ENCODE measurements at places on chromosomes 11 and 22.

GRCh38 chr22:38506118-38506962 lies at the start of gene DDX17:
Gene DDX17 (minus strand): TSS chr22:38506311.
- DNase-seq = peak; percentile 97

DNA sequence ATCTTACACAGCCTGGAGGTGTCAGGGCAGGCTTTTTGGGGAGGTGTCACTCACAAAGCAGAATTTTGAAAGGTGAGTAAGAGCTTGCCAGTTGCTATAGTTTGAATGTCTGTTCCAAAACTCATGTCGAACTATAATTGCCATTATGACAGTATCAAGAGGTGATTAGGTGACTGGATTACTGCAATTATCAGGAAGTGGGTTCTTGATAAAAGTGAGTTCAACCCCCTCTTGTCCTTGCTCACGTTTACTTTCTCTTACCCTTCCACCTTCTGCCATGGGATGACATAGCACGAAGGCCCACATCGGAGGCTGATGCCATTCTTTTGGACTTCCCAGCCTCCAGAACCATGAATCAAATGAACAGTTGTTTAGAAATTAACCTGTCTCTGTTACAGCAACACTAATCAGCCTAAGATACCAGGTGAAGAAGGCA lies 4.7 kb upstream of the C11orf86 start:
- no peak for DNase-seq

GRCh38 chr11:69022260-69022659 lies 9.2 kb upstream of the MRGPRF start:
- no peak for DNase-seq

DNA sequence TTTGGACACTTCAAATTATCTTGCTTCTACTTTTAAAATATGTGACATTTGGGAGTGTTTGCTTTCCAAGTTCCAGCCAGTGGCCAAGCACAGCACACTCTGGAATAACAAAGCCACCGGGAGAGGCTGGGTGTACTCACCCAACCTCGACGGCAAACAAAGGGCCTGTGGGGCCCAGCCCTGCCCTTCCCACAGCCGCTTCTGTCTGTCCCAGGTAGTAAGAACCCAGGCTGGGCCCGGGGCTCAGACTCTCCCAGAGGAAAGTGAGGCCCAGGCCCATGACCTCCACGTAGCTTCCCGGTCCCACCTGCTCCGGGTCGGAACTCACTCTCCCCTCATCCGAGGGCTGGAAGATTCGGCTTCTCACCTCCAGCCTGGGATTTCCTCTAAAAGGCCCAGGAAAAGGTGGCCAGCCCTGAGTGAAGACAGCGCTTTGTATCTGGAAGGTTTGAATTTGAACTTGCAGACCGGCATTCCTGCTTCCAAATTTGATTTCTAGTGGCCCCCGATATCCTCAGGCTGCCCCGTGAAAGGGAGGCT lies 93.5 kb downstream of the CELSR1 start:
- DNase-seq = no peak

- no peak for DNase-seq
Measured at GRCh38 chr22:43330178-43331068, 12.7 kb downstream of the SCUBE1 start.

- DNase-seq = no peak
Measured at GRCh38 chr11:113477321-113477720, 2.1 kb upstream of the DRD2 start.

- DNase-seq = no peak
Measured at GRCh38 chr11:73612601-73613140, 14.8 kb upstream of the FAM168A start.

DNA sequence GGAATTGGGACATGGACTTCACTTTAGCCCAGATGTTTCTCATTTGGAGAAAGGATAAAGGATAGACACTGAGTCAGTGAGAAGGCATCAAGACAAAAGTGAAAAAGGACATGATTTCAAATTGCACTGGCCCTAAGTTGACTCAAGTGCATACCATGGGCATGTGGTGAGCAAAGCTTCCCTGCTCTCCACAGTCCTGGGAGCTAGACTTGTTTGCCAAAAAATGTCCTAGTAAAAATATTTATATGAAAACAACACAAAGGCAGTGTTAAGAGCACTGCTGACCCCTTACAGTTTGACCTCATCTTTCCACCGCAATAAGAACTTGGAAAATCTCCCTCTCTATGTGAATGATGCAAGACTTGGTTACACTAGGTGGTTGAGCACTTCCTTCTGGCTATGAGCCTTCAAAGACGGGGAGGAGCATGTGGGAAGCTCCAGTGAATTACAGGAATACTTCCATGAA lies 46.5 kb upstream of the FIBIN start:
- no peak for DNase-seq

- DNase-seq = no peak
Measured at GRCh38 chr11:86303257-86303656, 1.2 kb downstream of the HIKESHI start.

DNA sequence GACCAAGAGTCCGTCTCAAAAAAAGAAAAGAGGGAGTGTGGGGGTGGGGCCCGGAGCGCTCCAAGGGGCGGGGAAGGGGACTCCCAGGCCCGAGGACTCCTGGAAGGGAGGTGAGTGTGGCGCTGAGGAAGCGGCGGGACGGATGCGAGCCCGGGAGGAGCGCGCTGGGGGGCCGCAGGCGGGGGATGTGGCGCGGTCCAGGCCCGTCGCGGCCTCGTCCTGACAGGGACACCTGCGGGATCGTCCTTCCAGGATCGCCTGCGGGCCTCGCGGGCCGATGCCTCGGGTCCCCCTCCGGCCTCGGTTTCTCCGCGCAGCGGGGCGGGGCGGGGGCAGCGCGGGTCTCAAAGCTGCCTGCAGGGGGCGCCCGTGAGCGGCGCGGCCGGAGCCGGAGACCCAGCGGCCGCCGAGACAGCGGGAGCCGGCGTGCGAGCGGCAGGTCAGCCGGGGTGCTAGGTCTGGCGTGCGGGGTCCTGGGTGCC lies 3.8 kb upstream of the ADORA2A start:
- DNase-seq = peak; percentile 58

DNA sequence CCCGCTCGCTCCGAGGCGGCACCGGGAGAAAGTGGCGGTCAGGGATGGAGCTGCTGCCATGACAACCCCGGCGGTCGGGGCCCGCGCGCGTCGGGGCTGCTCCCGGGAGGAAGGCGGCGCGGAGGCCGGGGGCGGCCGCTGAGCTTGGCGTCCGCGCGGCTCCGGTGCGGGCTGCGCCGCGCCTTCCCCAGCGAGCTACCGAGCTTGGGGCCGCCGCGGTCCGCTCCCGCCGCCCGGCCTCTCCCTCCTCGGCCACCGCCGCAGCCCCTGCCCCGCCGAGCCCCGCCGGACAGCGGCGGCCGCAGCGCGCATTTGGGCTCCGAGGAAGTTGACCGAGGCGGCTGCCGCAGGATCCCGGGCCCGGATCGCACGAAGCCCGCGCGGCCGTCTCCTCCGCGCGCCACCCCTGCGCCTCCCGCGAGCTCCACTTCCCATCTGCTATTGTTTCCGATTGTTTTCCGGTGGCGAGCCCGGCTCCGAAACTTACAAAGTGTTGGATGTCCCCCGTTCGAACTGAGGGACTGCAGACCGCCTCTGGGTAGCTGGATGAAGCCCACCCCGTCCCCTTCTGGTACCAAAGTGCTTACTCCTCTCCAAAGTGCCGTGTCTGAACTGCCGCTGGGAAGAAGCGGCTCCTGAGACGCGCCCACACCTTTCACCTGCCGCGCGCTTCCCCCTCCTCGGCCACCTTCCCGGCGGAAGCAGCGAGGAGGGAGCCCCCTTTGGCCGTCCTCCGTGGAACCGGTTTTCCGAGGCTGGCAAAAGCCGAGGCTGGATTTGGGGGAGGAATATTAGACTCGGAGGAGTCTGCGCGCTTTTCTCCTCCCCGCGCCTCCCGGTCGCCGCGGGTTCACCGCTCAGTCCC lies 540.3 kb downstream of the NTM start:
- DNase-seq = no peak

DNA sequence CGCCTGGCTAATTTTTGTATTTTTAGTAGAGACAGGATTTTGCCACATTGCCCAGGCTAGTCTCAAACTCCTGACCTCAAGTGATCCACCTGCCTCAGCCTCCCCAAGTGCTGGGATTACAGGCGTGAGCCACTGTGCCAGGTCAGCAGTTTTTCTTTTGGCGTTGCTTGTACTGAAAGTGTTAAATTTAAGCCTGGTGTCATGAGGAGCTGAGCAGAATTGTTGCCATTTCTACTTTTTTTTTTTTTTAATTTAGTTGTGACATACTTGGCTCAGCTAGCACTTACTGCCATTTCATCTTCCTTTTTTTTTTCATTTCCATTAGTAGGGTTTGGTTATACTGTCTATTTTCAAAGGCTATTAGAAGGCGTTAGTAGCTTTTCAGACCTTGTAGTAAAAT lies 10.7 kb downstream of the TAB1 start:
- DNase-seq = no peak

DNA sequence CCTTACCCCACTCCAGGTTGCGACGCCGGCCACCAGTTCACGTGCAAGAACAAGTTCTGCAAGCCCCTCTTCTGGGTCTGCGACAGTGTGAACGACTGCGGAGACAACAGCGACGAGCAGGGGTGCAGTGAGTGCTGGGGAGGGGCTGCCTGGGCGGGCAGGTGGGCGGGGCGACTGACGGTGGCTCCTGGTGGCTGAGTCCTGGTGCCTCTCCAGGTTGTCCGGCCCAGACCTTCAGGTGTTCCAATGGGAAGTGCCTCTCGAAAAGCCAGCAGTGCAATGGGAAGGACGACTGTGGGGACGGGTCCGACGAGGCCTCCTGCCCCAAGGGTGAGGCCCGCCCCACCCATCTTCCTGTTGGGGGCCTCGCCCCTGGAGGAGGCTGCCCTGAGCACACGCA lies 38.7 kb downstream of the ST14 start:
- DNase-seq = no peak

GRCh38 chr11:113664981-113665710 lies 41.0 kb downstream of the TMPRSS5 start:
- DNase-seq = no peak

DNA sequence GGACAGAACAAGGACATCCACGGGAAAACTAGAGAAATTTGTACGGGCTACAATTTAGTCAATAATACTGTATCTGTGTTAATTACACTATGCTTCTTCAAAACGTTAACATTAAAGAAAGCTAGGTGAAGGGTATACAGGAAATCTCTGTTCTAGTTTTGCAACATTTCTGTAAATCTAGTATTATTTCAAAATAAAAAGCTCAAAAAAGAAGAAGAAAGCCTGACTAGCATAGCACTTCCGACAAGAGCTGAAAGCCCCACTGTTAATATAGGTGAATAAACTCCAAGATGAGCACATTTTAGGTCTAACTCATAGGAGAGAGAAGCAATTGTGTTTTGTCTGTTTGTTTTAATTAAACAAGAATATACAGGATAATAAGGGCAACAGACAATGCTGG lies 299.7 kb downstream of the TTC28 start:
- DNase-seq = no peak

DNA sequence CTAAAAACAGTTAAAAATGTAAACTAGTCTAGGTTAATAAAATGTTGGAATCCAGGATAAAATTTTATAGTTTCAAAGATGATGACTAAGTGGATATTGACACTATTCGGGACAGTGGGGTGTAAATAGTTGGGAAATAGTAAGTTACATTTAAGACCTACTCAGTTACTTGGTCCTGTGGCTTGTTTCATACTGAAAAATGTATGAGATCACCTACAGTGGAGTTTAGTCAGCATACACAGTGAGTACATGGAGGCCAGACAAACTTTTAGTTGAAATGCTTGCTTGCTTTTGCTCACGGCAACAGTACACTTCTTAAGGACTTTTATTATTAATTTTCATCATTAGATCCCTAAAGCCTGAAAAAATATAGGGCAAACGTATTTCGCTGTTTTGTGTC lies 16.1 kb downstream of the TRIM22 start:
- DNase-seq = no peak

- DNase-seq = no peak
Measured at GRCh38 chr11:60840470-60841430, 1.2 kb upstream of the CCDC86 start.

DNA sequence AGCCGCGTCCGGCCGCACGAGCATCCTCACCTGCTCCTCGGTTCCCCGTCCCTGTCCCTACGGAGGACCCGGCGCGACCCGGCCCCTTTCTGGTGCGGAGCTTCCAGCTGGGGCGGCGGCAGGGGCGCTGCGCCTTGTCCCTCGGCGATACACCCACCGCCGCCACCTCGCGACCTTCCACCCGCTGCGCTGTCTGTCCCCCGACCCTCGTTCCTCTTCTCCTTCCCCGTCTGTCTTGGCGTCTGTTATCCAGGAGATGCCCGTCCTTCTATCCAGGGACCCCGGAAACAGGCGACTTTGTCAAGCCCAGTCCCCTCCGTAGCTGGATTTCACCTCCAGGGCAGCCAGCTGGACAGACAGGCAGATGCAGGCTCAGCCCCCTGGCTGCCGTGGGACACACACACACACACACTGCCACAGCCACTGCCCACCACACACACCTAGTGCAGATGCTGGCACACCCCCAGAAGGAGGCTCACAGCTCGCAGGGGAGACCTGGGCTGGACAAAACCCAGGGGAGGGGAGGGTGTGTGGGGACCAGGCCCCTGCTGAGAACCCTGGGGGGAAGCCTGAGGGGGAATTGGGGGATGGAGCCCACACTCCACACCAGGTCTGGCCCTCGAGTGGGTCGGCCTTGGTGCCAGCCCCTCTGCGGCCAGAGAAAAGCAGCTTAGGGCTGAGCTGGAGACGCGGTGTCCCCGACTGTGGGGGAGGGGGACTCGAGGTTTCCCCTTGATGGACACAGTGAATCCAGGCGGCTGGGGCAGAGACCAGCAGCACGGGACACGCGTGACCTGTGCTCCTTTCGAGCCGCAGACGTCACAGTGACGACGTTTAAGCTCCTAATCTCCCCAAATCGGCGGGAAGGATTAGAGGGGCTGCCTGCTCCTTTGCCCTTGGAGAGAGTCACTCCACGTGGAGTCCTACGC lies 788 bp downstream of the DRD4 start:
- DNase-seq = no peak

- DNase-seq = no peak
Measured at GRCh38 chr11:63663809-63664208, 7.4 kb downstream of the ATL3 start.

DNA sequence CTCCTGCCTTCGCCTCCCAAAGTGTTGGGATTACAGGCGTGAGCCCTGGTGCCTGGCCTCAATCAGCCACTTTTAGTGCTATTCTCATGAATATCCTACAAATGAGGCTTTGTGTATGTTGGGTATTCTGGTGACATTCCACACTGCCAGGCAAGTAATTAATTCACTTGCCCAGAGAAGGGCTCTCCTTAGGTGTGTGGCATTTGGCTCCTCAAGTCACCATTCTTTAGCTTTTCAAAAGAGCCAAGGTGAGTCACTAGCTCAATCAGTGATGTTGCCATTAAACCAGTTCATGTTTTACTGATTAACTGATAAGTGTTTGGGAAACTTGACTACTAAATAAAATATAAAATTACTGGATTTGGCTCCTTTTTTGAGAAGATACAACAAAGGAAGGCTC lies 52.2 kb downstream of the SLC25A17 start:
- DNase-seq = no peak

GRCh38 chr22:28570696-28571373 lies 108.8 kb downstream of the TTC28 start:
- no peak for DNase-seq

- no peak for DNase-seq
Measured at GRCh38 chr11:122028545-122028944, 87.5 kb downstream of the BLID start.
